ENCODE measurements at places on chromosomes 3 and 15.

GRCh38 chr3:90069748-90070147 is 962.3 kb downstream of the EPHA3 start:
- DNase-seq: no peak

DNA sequence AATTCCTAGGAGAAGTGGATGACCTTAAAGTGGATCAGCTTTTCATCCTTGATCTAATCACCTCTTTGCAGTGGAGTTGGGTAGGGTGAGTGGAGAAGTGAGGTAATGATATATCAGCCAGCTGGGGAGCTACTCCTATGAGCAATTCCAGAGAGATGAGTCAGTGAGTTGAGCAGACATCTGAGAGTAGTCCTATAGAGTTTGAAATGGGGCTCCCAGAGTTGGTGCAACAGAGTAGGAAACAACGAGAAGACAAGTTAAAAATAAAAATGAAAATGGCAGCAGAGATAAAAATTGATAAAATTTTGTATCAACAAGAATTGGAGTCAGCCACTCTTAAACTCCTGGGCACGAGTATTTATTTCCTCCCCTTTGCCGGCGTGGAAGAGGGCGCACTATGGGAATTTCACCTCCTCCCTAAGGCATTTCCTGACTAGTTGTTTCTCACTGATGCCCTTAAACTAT is 150.8 kb upstream of the DPH6 start:
- DNase-seq: no peak

DNA sequence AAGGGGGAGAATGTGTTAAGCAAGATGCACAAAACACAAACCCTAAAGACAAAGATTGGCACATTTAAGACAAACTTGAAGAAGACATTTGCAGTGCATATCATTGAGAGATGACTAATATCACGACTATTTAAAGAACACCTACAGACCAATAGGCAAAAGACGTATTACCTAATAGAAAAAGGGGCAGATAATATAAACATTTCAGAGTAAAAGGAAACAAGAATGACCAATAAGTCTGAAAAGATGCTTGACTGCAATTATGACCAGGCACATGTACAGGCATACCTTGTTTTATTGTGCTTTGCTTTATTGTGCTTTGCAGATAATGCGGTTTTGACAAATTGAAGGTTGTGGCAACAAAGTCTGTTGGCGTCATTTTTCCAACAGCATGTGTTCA is 4.9 kb downstream of the HACD3 start:
- no peak for DNase-seq

GRCh38 chr3:36965440-36965839 is 20.6 kb upstream of the TRANK1 start:
- no peak for DNase-seq

GRCh38 chr15:98776607-98777281 is 128.4 kb downstream of the IGF1R start:
- DNase-seq: no peak

Measured in neuronal stem cell (in vitro differentiated cells).